NCI-H510A (cell line): ENCODE measurements at places on chromosomes 3 and 15.

GRCh38 chr3:18512007-18512406, 86.9 kb upstream of the SATB1 start:
- DNase-seq = no peak

DNA sequence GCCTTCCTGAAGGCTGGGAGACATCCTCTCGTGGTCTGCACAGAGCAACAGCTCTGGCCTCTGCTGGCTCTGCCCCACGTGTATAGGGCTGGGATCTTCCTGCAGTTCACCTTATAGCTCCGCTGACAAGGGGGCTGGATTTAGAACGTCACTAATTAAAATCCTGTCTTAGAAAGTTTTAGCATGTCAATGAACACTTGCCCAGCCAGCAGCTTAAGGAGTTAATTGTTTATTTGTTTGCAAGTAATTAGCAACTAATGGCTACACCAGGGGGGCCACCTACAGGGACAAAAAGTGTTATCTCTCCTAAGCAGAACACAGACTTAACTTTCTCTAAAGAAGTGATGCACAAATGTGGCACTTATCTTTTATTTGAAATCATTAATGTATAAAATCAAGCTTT, at the start of gene HESX1:
Gene HESX1 (minus strand): TSS at position 84 of the 403 bp plus-strand sequence. CDS start 60 bp downstream, at position 24.
- no peak for DNase-seq

- no peak for DNase-seq
These were observed 435 bp downstream of the RAB27A start for GRCh38 chr15:55289011-55289745.

GRCh38 chr3:101203411-101203810, 117.0 kb downstream of the IMPG2 start:
- no peak for DNase-seq

GRCh38 chr3:8778475-8778874, 9.1 kb upstream of the OXTR start:
- no peak for DNase-seq

GRCh38 chr15:38690719-38691332, 126.2 kb upstream of the RASGRP1 start:
- no peak for DNase-seq

DNA sequence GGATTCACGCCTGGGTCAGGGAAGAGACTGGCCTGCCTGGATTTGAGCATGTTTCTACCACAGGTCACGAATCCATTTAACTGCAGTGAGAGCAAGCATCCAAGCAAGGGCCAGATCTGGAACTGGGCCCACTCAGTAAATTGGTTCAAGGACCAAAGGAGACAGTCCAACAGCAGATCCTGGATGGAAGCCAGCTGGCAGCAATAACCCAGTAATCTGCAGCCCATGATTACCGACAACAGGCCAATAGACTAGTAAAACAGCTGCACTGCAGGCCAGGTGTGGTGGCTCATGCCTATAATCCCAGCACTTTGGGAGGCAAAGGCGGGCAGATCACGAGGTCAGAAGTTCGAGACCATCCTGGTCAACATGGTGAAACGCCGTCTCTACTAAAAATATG, 11.8 kb downstream of the SAMD7 start:
- no peak for DNase-seq

- peak; percentile 45 for DNase-seq
These were observed 28.4 kb upstream of the LDHAL6B start for GRCh38 chr15:59178151-59178695.

GRCh38 chr3:32048487-32049182, 57.8 kb upstream of the GPD1L start:
- no peak for DNase-seq

DNA sequence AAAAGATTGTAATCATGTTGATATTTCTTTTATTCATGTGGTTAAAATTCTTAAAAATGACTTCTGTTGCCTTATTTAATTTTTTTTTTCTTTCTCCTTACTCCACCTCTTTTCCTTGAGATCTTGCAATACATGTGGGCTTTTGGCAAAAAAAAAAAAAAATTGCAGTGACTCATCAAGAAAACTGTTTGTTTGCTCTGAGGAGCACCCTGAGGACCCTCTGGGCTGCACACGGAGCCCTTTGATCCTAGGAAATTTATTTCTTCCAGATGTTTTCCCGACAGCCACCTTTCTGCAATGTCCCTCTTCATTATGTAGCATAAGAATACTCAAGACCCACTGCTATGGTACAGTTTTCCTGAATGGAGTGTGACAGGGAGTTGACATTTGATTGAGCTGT, 371.7 kb downstream of the ZBTB20 start:
- DNase-seq = no peak

DNA sequence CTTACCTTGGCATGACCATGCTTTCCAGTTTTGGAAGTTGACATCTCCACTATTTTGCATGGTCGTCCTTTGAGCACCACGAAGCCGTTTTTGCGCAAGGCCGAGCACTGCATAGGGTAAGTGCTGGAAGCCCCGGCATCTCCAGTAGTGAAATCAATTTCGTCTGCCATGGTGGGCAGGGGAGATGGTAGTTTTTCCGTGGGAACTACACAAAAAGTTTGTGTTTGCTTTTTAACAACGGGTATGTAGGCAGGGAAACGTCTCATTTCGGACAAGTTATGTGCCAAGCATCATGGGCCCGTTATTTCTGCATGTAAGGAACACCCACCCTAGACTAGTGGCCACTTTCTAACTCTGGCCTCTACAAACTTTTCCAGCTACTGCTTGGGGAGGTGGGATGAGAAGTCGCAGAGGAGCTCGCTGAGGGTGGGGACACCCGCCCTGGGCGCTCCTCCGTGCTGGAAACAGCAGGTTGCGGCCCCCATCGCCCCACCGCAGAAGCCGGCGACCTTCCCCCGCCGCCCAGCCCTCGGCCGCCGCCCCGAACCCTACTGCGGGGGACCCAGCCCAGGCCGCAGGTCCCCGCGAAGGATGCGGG, 701 bp downstream of the EIF5A2 start:
- DNase-seq = no peak

- no peak for DNase-seq
These were observed 47.8 kb upstream of the ADGRG7 start for GRCh38 chr3:100561459-100562158.

DNA sequence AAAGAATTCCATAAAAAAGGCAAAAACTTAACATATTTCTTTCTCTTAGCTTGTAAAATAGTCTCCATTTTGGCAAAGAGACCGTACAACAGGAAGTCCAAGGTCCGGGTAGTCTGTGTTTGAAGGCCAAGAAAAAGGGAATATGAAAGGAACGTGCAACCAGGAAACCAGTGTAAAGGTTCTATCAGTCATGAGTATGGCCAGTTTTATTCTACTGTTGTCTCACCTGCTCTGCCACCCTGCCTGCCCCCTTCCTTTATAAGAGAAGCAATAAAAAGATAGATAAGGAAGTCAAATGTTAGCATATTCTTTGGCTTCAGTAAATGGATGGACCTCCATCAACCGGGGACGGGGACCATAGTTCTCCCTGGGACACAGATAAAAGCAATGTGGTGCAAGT, 370.6 kb upstream of the ROBO2 start:
- DNase-seq = no peak

DNA sequence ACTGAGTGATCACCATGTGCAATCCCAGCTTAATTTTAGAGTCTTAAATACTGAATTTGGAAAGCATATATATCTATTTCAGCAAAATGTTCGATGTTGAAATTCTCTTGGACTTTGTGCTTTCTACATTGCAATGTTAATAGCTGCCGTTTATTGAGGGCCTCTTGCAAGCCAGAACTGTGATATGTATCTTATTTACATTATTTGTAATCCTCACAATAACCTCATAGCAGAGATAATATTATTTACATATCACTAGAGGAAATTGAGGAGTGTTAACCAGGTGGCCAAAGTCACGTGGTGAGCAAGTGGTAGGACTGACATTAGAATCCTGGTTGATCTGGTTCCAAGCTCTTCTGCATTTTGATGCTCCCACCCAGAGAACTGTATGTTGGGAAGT, 254.1 kb downstream of the SLC9A9 start:
- no peak for DNase-seq

DNA sequence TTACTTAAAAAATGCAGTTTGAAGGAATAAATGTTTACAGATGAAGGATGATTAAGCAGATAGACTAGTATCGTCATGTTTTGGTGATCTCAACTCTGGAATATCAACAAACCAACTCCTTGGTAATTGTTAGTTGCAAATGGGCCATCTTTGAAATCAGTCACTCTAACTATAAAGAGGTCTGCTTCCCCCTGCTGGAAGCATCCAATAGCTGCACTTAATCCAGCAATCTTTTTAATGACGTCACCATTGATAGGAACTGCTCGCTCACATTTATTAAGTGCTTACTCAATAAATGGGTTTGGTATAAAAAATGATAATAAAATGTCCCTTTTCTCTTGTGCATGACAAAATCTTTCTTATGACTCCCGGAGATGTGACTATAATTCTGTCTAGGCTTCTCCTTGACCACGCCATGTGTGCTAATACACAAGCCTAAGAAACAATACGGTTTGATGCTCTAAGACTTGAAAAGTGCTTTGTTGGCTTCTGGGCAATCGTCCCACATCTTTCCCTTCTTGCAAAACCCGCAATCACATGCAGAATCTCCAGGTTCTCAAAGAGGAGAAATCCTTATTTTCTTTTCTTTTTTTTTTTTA, 227.6 kb upstream of the POU1F1 start:
- DNase-seq = peak; percentile 3

GRCh38 chr15:83854321-83854720, 200.4 kb downstream of the ADAMTSL3 start:
- DNase-seq = no peak

DNA sequence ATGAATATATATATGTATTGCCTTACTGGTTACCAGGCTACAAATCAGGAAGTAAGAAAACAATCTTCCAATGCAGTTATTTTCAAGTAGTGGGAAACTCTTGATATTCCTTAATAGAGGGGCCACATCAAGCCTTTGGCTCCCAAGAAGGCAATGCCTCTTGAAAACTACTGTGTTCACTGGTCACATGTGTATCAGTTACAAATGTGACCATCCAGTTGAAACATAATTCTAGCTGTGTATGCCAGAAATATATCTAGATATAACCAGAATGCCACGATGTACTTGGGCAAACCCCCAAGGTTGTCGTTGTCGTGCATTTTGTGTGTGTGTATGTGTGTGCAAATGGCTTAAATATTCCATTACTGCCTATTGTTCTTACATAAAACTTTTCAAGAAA, 200.8 kb downstream of the SUCLG2 start:
- DNase-seq = no peak

DNA sequence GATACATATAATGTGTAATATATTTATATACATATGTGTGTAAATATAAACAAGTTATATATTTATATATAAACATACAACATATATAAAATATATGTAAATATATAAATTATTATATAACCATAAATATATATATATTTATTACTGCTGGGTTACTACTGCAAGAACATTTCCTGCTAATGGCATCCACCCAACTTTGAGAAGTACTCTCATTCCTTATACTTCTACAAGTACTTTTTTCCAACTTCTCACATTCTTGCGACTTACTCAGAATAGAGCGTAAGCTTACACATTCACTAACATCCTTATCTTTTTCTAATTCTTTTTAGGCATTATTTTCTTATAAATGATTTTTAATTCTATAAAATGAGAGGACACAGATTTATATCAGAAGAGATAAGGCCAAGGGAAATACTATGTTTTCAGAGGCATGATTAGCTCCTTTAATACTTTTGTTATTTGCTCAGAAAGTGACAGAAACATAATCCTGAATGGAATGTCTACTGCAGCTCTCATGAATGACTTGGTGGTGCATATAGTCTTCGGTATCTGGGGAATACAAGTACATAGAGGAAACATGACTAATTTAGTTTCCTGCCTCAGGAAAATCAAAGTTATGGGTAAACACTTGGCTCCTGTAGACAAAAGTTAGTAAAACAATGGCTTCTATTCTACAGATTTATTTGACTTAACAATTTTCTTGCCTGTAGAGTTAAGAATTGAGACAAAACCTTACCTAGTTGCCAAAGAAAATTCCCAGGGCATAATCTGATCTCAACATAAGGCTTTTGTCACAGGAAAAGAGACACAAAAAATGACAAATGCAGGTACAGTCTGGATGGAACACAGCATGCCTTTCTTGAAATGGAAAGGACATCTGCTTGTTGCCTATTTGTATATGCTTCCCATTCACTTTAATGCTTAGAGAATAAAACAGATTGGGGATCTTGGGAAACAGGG, 453.9 kb downstream of the SQOR start:
- DNase-seq = no peak
